ENCODE measurements at places on chromosomes 7 and 10.
A peak's percentile ranks its signal among the peaks of the same experiment; 100 is the strongest.

- DNase-seq = no peak
Measured at GRCh38 chr7:156568258-156568657, 72.3 kb upstream of the RNF32 start.

DNA sequence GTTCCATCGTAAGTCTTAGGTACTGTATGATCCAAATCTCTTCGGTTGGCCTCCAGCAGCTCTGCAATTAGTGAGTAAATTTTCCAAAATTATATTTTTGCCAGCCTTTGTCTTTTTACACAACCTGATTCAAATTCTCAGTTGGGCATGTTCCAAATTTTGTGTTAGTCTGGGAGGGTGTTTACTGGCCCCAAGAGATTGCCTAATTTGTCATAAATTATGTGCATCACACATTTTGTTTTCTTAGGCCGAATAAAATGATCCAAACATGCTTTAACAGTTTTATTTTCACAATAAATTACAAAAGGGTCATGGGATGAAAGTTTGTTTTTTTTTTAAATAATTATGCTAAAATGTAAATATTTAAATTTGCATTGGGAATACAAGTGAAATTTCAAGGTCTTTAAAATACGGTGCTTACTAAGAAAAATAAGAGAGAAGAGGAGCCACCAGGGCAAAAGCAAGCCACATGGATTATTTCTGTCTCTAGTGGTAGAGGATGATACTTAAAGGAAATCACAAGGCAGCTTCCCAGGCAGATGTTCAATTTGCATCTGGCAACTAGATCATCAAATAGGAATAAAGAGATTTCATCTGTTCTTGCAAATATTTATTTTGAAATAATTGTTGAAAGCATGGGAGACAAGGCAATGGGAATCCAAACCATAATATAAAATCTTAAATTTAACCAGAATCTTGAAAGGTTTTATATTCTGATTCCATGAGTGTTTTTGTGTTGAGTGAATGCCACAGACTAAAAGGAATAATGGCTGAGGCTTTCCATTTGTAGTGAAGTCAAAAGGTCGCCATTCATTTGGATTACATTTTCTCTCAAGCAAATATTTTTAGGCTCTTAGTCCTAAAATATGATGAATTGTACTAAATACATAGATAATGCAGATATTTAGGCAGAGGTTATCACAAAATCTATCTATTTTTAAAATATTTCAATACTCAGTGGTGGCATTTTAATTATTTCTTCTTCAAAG lies 111.1 kb downstream of the MDFIC start:
- no peak for DNase-seq

DNA sequence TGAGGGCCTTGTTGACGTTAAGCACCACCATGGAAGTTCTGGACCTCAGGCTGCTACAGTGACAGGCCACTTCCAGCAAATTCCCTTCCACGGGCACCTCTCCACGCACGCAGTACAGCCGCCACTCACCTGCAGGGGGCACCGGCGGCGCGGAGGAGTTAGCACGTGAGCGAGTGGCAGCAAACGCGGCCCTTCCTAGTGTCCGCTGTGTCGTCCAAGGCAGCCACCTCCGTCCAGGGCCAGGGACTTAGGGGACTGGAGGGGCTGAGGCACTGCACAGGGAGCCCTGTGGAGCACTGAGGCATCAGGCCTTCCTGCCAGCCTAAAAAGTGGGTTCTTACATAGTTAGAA lies 164.4 kb downstream of the SVIL start:
- no peak for DNase-seq

GRCh38 chr7:129780974-129781927 lies 169.7 kb downstream of the NRF1 start:
- DNase-seq = no peak

GRCh38 chr10:48468130-48468790 lies 136.6 kb downstream of the ARHGAP22 start:
- no peak for DNase-seq

GRCh38 chr7:26673858-26674257 lies 190.5 kb downstream of the SKAP2 start:
- no peak for DNase-seq

DNA sequence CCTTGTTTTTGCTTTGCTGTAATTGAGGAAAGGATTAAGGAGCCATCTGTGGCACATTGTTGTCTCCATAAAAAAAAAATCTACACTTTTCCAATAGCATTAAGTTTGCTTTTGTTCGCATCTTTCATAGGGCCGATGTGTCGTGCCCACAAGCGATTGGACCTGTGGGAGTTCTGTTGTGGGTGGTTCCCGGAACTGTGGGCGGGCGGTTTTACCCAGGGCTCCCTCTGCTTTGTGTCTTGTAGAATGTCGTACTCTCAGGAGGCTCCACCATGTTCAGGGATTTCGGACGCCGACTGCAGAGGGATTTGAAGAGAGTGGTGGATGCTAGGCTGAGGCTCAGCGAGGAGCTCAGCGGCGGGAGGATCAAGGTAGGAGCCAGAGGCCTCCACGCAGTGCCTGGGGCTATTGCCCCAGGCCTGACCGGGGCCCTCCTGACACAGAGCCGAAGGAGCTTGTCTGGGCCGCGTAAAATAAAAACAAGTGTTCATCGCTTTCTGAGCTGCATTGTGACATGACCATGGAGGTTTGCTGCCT lies 92.4 kb downstream of the ACTR3B start:
- DNase-seq = no peak

GRCh38 chr7:87220734-87221215 lies 1.2 kb upstream of the TMEM243 start:
- DNase-seq = no peak

DNA sequence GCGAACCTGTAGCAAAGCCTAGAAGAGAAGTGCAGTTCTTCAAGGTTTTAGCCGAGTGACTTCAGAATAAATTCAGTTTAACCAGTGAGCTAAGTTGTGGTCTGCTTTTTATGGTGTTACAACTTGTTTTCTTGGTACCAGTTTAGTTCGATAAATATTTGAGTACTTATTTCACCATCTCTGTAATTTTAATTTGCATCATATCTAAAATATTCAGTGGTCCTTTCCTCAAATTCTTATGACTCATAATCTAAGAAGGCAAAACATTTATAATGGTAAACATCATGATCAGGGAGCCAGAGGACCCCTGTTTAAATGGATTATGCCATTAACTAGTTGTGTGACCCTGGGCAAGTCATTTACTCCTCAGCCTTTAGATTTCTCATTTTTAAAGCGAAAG lies 4.1 kb upstream of the BMPER start:
- no peak for DNase-seq

DNA sequence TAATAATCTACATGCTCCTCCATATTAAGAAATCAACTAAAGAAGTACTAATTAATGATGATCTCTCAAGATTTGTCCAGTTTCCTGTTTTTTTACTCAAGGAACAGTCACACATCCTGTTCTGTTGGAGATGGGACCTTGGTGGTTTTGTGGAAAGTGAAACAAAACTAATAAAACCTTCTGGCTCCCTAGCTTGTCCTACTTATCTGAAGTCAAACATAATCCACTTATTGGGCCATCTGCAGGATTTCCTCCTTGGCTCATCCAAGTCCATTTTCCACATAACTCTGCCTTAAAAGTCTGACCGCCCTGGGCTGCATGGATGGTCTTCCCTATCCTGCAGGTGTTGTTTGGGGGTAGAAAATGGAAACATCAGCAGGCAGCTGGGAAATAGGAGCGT lies 39.4 kb upstream of the TARP start:
- DNase-seq = no peak

- DNase-seq = peak; percentile 85
Measured at GRCh38 chr7:48109848-48110663, 21.0 kb downstream of the UPP1 start.

DNA sequence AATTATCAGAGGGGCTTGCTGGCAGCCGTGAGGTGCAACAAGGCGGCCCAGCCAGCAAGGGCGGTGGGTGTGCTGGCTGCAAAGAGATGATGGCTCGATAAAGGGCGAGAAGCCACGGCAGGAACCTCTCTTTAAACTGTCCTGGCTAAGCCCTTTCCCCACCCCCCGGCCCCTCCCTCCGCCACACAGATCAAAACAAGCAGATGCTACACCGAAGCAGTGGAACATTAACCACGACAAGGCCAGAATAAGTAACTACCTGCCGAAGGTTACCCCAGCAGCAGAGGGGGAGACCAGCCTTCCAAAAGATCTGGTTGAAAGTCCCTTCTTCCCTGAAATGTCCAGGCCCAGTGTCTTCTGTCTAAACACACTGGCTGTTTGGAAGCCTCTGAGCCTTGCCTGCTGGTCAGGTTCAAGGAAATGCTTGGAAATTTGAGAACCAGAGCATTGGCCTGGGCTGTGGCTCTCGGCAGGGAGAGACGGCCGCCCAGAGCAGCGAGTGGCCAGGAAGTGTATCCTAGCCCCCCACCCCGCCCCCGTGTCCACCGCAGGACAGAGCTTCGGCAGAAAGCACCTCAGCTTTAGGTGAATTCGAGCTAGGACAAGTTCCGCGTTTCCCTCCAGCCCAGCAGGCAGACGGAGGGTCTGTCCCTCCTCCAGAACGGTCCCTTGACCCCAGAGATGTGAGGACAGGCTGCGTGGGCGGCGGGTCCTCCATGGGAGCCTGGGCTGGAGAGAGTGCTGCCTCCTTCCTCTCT lies 2.1 kb downstream of the FAM20C start:
- DNase-seq = no peak

DNA sequence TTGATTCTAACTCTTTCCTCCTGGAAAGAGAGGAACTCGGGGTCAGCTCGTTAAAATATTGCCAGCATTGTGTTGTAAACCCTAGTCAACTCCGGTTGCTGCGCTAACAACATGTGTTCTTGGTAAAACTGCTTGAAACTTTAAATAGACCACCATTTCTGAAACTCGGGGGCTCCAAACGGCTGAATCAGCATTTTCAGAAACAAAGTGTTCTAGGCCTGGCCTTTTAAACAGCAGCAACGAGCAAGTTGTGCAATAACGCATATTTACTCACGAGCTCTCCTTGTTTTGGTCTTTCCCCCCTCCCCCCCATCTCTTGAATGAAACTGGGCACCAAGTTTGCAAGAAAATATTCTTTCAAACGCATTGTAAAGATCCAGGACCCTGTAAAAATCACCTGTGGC lies 9.2 kb upstream of the GRB10 start:
- DNase-seq = no peak

DNA sequence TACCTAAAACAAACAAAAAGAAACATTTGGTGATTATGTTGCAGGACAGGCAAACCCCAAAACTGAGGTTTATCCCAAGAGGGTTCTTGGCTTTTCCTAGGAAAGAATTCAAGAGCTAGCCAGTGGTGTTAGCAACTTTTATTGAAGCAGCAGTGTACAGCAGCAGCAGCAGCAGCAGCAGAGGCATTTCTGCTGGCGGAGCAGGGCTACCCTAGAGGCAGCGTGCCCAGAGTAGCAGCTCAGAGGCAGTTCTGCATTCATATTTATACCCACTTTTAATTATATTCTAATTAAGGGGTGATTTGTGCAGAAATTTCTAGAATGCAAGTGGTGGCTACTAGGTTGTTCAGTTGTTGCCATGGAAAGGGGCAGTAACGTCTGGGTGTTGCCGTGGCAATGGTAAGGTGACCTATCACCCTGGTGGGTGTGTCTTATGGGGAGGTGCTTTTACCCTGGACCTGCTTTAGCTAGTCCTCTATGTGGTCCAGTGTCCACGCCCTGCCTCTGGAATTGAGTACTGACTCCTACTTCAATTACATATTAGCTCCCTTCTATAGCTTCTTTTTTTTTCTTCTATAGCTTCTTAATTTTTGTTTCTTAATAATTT lies 53.9 kb downstream of the VCL start:
- DNase-seq = no peak
